ENCODE measurements at places on chromosomes 4 and X.

DNA sequence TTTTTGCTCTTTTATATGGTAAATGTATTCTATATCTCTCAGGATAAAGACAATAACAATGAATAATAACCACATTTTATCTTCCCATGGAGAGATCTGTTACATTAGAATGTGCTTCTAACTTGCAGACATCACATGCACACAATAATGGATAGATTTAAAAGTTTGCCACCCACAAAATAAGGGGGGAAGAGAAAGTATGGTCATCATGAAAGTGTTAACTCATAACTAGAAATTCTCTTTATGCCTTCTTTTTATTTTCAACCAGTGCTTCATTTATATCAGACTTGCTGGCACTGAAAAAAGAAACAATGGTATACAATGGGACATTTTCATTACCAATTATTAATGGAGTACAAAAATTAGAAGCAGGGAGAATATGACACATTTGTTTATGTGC is 470.0 kb downstream of the FAT4 start:
- DNase-seq, result no peak

GRCh38 chr4:171288816-171289432 is 524.3 kb upstream of the GALNTL6 start:
- no peak for DNase-seq

- no peak for DNase-seq
Observed at GRCh38 chr4:92198711-92199110, 105.1 kb upstream of the GRID2 start.

- no peak for DNase-seq
Observed at GRCh38 chr4:185945252-185945651, 123.7 kb upstream of the TLR3 start.

DNA sequence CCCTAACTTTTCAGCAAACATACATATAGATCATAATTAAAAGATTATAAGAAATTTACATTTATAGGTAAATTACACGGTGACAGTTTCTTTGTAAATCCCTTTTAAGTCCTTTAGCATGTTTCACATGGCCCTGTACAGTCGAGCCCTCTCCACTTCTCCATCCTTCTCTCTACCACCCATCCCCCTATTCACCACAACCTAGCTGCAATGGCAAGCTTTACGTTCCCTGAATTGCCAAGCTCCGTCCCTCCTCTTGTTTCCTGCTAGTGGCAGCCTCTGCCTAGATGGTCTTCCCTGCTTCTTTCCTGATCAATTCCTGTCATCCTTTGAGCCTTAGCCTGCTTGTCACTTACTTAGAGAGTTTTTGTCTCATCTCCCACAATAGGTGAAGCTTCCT is 116.2 kb downstream of the TMA16 start:
- DNase-seq, result no peak

DNA sequence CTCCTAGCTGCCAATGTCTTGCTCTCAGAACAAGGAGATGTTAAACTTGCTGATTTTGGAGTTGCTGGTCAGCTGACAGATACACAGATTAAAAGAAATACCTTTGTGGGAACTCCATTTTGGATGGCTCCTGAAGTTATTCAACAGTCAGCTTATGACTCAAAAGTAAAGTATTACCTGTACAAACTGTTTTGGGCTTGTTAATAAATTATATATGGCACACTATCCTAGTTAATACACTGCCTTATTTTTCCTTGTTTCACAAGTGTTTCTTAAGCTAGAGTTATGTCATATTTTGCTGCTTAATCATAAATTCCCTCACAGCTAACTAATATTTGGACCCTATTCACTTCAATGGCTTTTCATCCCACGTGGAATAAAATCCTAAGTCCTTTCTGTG is 45.3 kb downstream of the STK26 start:
- no peak for DNase-seq

GRCh38 chr4:90844241-90844640 is 717.0 kb downstream of the CCSER1 start:
- DNase-seq, result no peak

DNA sequence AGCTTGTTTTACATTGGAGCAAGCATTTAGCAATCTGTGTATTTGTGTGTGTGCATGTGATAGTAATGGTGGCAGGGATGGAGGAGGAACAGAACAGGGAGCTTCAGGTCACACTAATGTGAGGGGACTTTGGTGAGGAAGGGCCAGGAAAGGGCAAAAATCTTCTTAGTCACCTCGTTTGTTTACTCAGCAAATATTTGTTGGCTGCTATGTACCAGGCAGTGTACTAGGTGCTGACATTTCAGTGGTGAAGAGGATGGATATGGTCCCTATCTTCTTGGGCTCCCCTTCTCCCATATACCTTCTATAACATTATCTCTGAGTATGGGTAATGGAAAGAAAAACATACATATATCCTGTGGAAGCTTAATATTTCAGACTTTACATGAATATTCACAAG is 48.5 kb upstream of the HDAC8 start:
- DNase-seq, result no peak

- no peak for DNase-seq
Observed at GRCh38 chr4:33073811-33074210, 2353.6 kb downstream of the PCDH7 start.

- DNase-seq, result no peak
Observed at GRCh38 chr4:169649545-169650226, 29.3 kb downstream of the CLCN3 start.

DNA sequence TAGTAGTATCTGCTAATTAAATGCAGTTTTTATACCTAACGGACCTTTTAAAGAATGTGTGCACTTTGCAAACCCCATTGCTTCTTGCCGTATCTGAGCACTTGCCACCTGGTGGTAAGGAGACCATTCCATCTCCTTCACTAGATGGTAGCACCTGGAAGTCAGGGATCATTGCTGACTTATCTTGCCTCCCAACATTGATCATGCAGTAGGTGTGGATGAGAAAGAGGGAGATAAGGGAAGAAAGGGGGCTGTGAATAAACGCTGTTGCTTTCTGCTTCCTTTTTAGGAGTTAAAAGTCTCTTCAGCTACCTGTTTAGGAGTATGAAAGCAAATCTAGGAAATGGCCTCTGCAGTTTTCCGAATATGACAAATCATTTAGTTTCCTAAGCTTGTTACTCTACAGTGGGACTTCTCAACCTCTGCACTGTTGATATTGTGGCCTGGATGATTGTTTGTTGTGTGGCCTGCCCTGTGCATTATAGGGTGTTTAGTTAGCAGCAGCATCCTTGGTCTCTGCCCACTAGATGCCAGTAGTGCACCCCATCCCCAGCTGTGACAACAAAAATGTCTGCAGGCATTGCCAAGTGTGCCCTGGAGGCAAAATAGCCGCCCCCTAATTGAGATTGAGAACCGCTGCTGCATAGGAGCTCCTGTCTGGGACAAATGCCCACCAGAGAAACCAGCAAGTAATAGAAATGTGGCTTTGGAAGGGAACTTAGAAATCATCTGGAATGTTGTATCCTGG is 38.8 kb downstream of the GAB1 start:
- DNase-seq, result no peak

DNA sequence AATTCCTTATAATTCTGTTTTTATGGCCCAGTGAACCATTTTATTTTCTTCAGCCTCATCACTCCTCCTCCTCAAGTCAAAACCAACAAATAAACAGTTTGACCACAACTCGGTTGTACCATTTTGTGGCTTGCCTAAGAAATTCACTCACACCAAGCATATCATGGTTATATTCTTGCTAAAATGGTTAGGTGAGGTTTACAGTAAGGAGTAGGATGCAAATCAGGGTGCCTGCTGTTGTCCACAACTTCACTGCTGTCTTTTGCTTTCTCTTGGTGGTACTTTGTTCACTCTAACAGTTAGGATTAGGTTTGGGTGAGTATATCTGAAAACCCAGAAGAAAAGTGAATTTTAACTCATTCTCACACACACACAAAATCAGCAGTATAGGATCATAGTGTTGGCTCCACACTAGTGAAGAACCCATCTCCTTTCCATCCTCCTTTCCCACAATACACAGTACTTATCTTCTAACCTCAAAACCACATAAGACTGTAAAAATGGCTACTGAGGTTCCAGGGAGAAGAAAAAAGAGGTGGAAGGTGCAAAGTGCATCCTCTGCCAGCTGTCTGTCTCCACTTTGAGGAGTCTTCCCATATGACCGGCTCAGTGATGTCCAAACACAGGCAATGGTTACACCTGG is 368.8 kb downstream of the STPG2 start:
- DNase-seq, result no peak

DNA sequence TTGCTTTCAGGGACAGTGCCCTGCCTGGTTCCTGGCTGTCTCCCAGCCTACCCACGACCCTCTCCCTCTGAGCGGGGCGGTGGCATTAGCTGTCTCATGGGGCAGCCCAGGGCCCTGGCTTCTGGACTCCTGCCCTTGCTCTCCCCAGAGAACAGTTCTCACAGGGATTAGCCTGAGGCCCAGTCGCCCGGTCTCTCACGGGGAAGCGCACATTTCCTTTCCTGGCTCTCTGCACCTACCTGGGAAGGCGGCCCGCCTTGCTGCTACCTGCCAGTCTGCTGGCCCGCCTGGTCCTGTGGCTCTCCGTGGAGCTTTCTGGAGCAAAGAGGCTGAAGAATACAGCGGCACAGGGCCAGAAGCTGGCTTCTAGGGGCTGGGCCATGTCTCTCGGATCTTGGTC is 128.4 kb downstream of the FHDC1 start:
- DNase-seq, result no peak

GRCh38 chr4:162457071-162457865 is 293.5 kb upstream of the FSTL5 start:
- no peak for DNase-seq

DNA sequence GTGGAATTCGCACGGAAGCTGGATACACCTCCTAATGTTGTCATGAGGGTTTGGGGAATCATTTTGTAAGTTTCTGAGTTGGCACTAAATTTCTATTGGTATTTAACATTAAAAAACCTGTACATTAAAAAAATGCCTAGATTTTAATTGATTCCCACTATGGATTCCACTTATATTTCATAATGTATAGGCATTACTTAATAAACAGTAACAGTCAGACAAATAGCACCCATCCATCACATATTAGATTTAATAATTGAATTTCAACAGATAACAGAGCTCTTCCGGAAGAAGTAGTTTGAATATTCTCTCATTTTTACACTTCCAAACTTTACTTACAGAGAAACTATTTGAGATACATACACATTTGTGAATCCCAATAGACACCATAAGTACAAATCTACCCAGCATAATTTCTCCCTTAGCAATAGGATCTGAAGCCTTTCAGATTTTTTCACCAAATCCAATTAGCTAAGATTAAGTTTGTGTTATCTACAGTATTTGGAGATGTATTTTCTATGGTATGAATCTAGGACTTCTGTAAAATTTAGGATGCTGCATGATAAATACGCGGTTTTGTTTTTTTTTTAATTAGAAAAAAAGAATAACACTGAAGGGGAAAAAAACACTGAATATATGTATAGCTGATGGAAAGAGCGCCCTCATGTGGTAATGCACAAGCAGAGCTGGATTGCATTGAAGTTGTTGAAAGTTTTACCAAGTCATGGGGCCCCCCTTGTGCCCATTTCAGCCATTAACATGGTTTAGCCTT is 12.2 kb upstream of the ODAM start:
- no peak for DNase-seq

All from stimulated activated CD4-positive, alpha-beta T cell treated with anti-CD3 and anti-CD28 coated beads, Interleukin-2, amount 100 ng/mL, for 24 hours (primary cell).